ENCODE measurements at places on chromosomes 2 and 18.

DNA sequence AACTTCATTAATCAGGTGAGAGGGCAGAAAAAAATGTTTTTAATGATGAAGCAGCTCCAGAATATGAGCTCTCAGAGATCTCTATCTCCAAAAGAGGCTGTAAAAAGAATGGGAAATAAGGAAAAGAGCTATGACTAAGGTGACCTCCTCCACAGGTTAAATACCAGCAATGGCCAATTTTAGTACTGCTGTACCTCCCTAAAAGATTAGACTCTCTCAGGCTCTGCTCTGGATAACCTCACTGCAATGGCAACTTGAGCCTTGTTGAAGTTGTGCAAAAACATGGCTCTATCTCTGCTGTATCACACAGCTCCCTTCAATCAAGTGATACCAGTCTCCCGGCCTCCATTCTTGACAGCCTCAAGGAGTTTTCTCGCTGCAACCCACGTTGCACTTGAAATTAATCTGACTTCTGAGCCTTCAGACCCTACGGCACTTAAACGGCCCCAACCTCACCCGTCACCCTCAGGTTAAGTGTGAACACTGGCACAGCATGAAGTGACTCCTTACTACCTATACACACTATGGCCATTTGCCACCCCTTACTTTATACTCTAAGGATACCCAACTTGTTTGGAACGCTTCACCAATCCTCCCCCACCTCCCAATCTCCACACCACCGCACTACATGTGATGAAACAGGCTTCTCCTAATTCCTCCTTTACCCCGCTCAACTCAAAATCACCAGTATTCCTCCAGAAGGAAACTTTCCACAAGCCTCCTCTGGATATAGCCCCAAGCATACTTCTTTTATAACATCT lies 36.3 kb downstream of the SMAD2 start:
- no peak for DNase-seq

DNA sequence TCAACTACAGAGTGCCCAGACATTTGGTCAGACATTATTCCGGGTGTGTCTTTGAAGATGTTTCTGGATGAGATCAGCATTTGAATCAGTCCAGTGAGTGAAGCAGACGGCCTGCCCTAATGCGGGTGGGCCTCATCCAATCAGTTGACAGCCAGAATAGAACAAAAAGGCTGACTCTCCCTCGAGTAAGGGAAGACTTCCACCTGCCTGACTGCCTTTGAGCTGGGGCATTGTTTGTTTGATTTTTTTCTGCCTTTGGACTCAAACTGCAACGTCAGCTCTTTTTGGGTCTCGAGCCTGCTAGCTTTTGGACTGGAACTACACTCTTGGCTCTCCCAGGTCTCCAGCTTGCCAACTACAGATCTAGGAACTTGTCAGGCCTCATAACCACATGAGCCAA lies 111.7 kb upstream of the AGAP1 start:
- no peak for DNase-seq

GRCh38 chr2:200428961-200429665 lies 80.8 kb downstream of the KCTD18 start:
- DNase-seq = no peak

- DNase-seq = no peak
These were observed 1.4 kb downstream of the GFPT1 start for GRCh38 chr2:69385443-69386151.

DNA sequence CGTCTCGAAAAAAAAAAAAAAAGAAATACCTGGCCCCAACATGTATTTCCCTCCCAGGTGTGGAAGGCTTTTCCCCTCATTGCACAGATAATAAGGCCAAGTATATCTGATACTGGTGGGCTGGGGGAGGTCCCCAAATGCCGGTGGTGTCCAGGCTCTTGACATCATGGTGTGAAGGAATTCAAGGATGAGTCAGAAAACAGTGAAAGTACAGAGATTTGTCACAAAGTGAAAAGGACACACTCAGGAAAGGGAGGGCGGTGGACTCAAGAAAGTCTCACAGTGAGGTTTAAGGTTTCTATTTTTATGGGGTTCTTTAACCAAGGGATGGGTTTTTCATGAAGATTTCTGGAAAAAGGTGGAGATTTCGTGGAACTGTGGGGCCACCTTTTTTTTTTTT lies 37.8 kb upstream of the FZD5 start:
- no peak for DNase-seq

DNA sequence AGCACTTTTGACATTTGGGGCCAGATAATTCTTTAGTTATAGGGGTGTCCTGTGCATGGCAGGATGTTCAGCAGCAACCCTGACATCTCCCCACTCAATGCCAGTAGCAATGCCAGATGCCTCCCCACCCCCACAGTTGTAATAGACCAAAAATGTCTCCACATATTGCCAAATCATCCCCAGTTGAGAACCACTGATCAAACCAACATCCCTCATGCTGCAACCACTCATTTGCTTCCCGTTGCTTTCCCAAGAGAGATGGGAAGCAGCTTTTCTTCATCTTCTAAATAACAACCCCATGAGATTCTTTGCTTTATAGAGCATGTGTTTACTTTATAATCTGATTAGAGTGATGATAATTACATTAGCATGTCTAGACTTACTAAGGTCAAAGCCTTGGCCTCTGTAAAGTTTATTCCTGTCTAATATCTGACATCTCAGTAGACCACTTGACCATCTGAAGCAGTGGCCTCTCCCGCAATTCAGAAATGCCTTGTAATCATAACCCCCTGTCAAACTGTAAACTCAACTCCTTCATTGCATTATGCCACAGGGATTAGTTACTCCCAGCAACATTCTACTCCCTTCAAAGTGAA lies 28.7 kb upstream of the C1D start:
- no peak for DNase-seq

DNA sequence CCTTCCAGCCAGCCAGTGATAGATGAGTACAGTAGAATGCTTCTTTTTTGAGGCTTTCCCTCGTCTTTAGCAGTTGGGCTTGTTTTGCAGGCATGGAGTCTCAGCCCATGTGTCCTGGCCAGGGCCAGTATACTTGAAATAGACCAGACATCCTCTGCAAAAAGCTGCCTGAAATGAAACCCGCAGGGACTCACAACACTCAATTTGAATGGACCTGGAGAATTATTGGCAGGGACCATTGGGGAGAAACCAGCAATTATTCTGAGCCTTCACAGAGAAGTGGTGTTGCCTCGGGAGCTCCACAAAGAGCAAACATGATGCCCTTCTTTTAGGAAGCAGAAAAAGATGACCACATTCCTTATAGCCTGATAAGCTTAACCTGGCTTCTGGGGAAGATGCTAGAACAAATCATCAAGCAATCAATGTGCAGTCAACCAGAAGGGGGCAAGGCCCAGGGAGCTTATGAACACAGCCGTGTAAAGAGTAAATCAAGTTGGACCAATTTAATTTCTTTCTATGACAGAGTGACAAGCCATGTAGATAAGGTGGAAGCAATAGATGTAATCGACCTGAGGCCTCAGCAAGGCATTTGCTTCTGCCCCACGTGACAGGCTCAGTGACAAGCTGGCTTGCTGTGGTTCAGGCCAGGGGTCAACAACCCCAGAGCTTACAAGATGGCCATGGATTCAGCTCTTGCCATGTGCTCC lies 42.1 kb downstream of the BOD1L2 start:
- DNase-seq = no peak

GRCh38 chr2:24261441-24261840 lies 86.6 kb downstream of the FAM228A start:
- DNase-seq = no peak

DNA sequence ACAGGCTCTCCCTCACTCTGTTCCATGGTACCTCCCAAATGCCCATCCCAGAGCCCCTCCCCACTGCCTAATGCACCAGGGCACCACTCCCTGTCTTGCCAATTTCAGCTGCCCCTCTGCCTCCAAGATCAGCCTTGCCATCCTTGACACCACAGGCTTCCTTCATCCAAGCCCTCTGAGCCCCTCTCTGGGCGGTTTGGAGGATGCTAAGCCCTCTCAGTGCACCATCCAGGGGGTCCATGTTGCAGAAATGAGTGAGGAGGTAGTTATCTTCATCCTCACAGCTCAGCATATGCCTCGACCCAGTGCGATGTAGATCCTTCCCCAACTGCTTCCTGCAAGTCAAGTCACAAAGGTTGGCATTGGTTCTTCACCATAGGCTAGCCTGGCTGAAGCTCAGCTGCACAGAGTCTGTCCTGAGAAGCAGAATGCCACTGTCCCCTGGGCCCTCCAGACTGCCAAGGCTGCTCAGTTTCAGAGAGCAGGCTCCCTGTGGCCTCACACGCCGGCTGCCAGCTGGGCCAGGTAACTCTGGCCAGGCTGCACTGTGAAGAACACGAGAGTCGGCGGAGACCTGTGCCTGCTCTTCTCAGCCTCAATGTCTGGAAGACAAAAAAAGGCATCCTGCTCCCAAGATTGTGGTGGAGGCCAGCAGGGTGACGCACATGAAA lies 9.9 kb upstream of the MAP3K2 start:
- no peak for DNase-seq

DNA sequence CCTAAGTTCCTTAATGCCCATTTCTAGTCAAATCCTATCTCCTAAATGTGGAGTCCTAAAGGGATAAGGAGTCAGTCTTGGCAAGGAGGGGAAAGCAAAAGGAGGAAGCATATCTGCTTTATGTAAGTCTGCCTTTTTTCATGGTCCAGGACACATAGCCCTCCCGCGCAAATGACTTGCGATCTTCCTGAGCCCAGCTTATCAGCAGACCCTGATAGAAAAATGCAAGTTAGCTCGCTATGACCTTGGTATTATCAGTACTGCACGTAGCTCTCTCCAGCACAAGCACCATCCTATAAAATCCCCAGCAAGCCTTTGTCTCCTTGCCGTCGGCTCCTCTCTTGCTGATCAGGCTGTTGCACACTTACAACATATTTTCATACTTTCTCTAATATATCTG lies 281.4 kb upstream of the KCNH7 start:
- DNase-seq = no peak

- no peak for DNase-seq
These were observed 245.8 kb downstream of the EIPR1 start for GRCh38 chr2:3131636-3132326.

- DNase-seq = no peak
These were observed at the start of gene SLC9A2 for GRCh38 chr2:102619414-102620319. SLC9A2 (plus strand) TSS chr2:102619553; CDS start chr2:102619849, 296 bp downstream.

- DNase-seq = no peak
These were observed 25.9 kb downstream of the ENOSF1 start for GRCh38 chr18:686339-687111.

DNA sequence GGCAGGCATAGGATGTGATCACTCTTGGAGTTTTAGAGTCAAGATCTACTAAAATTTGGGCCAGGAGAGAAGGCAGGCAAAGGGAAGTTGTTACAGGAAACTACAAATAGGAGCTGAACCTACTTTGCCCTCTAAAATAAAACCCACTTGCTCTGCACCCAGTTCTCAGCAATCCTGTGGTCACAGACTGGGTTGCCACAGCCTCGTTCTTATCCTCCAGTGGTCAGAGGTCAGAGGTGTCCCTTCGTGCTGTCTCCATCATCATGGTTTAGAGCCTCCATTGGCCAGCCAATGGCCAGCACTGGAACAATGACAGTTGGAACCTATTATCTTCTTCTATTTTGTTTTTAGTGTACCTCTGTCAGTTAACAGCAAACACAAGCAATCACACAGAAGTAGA lies 90.7 kb upstream of the TNP1 start:
- DNase-seq = no peak

DNA sequence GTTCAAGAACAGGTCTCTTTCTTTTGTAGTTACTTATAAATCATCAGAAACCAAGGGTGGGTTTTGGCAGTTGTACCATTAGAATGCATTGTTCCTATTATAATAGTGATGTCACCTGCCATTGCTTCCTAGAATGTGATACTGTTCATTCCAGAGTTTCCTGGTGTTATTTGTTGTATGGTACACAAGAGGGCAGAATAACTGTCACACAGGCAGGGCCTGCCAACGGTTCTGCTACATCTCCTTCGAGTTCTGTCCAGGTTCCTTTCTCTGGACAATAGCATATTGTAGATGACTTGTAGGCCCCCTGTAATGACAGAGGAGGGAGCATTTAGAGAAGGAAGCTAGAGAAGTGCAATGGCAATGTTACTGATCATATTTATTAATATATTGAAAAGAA lies 98.3 kb downstream of the KLHL14 start:
- DNase-seq = no peak

GRCh38 chr2:172065111-172065510 lies 20.2 kb upstream of the DLX1 start:
- DNase-seq = no peak

DNA sequence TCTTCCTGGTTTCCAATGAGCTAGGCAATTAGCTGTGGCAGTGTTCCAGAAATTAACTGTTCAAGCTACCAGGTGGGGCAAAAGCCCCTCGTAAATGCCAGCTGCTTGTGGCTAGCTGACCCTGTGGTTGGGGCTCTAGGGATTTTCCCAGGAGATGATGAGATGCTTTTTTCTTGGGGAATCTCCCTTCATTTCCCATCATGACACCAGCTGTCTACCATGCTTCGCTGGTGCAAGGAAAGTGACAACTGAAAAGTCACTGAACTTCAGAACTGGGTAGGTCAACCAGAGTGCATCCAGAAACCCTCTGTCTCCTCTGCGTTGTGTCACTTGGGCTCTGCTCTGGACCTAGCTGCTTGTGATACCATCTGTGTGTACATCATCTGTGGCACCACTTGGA lies 386.5 kb upstream of the DCC start:
- DNase-seq = no peak

DNA sequence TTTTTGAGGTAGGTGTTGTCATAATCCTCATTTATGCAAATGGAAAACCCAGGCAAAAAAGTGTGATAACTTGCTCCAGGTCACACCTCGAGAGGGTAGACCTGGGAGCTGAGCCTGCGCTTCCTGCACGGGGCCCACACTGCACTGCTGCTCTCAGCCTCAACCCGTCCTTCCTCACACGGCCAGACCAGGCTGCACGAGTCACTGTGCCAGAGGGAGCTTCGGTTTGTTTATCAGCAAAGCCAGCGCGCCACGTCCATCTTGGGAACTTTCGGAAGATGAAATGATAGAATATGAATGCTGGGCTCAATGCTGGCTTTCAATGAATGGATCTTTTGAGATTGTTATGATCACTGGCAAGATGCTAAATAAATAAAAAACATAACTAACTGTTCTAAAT lies 14.4 kb downstream of the COPS9 start:
- DNase-seq = no peak

- DNase-seq = no peak
These were observed 97.8 kb downstream of the HDAC4 start for GRCh38 chr2:239302808-239303557.

DNA sequence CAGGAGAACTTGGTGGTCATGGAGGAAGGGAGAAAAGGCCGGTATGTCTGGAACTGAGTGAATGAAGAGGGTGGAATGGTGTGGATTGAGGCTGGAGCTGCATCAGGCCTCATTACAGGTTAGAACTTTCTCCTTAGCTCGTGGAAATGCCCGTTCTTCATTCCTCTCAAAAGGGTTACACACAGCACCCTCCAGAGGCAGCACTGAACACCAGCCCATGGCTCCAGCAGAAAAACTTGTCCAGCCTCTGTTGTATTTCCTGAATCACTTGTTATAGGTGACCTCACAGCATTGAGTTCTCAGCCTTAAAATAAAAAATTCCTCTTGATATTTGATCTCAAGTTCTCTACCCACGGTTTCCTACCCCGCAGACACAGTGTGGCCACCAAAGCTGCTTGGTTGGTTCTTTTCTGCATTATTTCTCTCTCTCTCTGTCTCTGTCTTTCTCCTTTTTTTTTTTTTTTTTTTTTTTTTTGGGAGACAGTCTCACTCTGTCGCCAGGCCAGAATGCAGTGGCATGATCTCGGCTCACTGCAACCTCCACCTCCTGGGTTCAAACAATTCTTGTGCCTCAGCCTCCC lies 89.6 kb downstream of the ITGB1BP1 start:
- no peak for DNase-seq
